ENCODE measurements at places on chromosomes 3 and 15. TPM values are rescaled to one million over a fixed set of nuclear protein-coding genes. Genes with fewer than 3 reads are reported as not detected.

DNA sequence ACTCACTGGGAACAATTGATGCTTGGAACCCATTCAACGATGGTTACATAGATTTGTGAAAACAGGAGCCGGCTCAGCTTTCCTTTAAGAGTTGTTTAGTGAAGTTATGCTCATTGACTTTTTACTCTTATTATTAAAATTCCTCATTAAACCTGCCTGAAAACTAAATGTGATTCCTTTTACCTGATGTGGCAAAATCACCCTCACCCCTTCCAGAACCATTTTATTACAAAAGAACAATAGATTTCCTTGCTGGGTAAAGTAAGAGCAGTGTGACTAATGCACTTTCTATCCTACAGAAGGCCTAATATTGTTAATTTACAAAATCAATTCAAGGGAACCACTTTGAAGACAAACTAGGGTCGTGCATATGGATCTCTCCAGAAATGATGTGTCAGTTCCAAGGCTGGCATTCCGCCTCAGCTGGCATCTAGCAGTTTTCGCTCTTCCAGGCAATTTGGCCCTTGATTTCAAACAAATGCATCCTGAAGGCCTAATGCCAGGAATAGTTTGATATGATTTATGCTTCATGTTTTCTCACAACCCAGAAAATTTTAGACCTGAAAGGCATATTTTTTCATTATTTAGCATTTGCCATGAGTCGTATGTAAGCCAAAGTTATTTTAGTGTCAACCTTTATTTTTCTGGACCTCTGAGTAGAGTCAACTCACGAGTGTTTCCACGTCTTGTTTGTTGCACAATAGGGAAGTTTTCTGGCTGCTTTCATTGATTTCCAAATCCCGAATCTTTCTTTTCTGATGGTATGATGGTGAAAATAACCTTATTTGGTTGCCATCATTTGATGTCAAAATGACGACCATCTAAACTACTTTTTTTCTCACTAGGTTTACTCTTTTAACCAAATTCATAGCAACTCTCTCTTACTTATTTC lies 447.8 kb downstream of the MECOM start:
- DNase-seq, result peak; percentile 7

- no peak for DNase-seq
Measured at GRCh38 chr3:14614862-14615261, 36.7 kb upstream of the CCDC174 start.

DNA sequence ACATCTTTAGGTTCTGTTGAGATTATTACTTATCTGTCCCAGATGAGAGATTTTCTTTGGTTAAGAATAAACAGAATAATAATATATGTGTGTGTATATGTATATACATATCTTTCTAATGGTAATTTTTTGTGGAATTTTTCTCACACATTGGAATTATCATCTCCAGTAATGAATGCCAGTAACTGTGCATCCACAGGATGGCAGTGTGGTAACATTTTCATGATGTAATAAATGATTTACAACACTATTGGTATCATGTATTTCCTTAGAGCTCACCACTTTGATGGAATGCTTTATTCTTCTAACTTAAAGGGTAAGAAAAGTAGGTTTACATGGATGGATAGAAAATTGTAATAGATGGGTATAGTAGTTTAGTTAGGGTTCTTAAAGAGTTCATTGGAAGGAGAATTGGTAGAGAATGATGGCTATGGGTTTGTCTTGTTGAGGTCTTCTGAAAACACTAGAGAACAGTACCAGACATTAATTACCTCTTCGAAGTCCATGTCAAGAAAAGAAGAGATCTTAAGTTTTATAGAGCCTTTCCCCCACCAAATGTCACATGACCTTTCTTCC lies 78.1 kb downstream of the STT3B start:
- peak; percentile 51 for DNase-seq

The ACP3 gene
- 8.3 TPM for total RNA-seq

- DNase-seq, result peak; percentile 94
Measured at GRCh38 chr3:184672977-184673870, 38.6 kb downstream of the MAGEF1 start.

DNA sequence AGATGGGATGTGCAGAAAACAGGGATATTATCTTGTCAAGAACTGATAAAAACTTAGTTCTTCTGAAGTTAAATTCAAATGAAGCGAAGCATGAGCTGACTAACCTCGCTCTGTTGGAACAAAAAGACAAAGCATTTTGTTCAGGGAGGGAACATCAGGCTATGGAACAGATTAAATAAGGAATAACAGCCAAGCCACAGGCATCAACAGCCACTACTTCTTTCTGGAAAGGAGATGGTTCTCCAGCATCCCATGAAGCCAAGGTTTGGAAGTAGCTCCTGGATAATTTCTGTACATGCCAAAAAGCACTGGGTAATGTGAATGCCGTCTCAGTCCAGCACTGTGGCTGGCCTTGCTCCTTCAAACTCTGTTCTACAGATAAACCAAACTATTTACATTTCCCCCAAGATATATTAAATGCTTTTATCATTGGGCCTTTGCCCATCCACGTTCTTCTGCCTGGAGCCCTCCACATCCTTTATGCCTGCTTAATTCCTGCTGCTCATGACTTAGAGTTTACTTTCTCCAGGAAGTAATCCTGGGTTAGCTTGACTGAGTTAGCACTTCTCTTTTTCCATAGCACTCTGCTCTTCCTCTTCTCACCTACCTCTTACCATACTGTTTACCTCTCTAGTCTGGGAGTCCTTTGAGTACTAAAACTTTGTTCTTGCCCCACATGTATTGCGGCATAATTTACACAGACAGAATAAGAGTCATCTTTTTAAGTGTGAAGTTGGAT lies 232.0 kb downstream of the CLSTN2 start:
- DNase-seq, result no peak

The DAZL gene
- not detected for total RNA-seq

GRCh38 chr3:122502941-122503340 lies 11.8 kb downstream of the KPNA1 start:
- DNase-seq, result no peak

- DNase-seq, result no peak
Measured at GRCh38 chr3:17830788-17831187, 88.4 kb upstream of the TBC1D5 start.

DNA sequence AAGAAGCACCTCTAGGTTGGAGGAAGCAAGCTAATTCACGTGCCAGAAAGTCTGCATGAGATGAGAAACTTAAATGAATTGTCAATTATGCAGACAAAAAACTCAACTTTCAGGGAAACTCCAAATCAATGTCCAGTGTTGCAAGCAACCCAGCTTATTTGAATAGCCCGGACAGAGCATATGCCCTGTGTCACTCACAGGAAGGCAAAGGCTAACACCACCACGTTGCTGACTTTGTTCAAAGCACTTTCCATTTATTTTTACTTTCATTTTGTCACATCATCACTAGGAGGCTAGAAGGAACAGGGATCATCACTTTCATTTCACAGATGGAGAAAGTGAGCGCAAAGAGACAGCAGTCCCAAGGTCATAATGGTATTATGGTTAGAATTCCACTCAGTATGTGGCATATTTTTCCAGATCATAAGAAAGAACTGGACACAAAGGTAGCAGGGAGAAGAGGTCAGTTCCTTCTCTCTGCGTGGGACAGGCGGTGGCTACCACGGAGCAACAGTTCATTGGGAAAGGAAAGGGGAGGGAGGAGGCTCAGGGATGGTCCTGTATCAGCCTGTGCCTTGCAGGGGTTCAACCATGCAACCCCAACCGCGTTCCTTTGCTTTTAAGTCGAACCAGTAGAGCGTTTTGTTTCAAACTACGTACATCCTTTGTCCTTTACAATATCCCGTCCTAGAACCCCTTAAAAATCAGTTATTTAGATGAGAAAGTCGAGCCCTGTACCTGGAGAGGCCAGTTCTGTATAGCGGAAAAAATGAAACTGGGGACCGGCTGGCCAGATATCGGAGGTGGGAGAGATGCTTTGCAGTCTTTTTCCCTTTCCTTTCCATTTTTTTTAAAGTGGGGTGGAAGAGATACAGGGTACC lies 1.1 kb downstream of the HEG1 start:
- peak; percentile 64 for DNase-seq

DNA sequence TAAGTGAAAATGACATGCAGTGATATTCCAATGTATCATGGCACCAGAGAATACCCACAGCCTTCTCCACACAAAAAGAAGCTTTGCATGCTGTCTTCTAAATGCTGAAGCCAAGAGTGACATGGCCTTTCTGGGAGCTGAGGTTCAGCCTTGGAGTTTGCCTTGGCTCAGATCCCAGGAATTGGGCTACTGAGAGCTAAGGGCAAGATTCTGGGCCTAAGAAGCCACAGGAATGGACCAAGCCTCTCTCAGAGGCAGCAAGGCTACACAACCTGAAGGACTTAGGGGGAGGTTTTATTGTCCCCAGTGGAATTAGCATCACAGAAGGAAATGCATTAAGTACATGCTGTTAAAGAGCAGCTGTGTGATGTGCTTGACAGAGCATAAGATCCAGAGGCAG lies 1078.5 kb downstream of the TUSC7 start:
- DNase-seq, result no peak

The ATP8B4 gene
- 10.5 TPM for total RNA-seq

The SNTN gene
- not detected for total RNA-seq

GRCh38 chr15:74889390-74889882 lies 406 bp upstream of the MPI start:
- peak; percentile 66 for DNase-seq

The EPHA3 gene
- total RNA-seq, result 65.6 TPM

The FBN1 gene
- total RNA-seq, result 411 TPM

DNA sequence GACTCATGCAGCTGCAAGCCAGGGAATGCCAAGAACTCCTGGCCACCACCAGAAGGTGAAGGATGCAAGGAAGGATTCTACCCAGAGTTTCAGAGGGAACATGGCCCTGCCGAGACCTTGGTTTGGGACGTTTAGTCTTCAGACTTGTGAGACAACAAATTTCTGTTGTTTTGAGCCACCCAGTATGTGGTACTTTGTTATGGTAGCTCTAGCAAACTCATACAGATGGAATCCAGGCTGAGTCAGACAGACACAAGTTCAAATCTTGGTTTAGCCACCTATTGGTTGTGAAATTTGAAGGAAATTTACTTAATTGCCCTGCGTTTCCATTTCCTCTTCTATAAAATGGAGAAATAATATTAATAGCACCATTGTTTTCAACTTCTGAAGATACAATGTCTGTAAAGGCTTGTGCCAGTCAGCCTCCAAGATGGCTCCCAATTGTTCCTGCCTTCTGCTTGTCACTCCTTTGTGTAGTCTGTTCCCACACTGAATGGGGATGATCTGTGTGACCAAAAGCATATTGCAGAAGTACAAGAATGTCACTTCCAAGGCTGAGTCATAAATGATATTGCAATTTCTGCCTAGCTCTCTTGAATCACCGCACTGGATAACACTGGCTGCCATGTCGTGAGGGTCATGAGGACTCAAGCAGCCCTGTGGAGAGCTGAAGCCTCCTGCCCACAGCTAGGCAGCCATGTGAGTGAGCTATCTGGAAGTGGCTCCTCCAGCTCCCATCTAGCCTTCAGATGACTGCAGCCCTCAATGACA lies 223.5 kb upstream of the PROK2 start:
- DNase-seq, result no peak

- no peak for DNase-seq
Measured at GRCh38 chr3:3005146-3005744, 104.9 kb downstream of the IL5RA start.

The ALDH1L1 gene
- total RNA-seq, result 7.7 TPM

GRCh38 chr3:195549931-195550519 lies 6.9 kb upstream of the PPP1R2 start:
- DNase-seq, result no peak

The SLC25A36 gene
- total RNA-seq, result 168 TPM

The BCHE gene
- total RNA-seq, result 44.0 TPM

DNA sequence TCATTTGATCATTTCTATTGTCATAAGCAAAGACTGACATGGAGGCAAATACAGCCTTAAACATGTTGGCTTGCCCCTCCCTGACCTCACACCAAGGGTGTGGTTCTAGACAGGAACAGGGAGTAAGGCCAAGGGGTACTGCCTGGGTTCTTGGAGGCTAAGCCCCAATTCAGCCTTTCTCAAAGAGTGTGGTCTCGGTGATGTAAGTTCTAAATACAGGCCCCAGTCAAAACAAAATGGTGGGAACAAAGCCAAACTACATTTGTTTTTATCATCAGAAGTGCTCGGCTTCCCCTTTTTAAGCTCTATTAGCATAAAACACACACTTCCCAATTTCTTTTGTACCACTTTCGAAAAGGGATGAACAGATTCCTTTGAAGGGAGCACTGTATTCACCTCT lies 129.5 kb downstream of the ATP8B4 start:
- peak; percentile 34 for DNase-seq

The AHSG gene
- total RNA-seq, result not detected

- DNase-seq, result no peak
Measured at GRCh38 chr3:8882642-8883041, 80.6 kb downstream of the RAD18 start.

DNA sequence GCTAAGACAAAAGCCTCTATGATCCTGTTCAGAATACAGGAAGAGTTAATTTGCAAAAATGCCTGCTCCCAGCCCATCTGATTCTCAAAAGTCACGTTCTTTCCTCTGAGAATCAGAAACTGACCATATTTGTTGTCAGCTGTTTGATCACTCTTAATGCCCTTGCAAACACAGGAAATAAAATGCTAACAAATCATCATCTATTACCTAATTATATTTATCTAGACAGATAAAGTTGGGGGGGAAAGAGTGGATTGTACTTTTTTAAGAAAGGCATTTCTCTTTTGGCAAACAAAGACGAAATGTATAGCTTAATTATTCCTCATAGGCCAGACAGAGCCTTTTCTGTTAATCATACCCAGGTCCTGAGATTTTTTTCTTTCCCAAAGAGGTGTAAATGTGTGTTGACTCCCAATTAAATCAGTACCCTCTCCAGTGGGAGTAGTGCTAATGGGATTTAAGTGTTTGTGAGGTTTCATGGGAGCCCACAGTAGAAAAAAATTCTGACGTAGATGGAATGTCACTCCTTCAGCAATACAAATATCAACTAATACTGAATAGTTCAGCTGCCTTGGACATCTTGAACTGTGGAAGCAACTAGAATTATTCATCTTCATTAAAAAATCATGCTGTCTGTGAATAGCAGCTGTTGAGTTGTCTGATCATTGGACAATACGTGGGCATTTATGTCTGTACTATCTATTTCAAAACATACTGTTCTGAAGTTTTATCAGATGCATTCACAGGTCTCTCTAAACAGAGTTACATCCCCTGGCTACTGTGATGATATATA lies 22.5 kb upstream of the BNIP2 start:
- no peak for DNase-seq

DNA sequence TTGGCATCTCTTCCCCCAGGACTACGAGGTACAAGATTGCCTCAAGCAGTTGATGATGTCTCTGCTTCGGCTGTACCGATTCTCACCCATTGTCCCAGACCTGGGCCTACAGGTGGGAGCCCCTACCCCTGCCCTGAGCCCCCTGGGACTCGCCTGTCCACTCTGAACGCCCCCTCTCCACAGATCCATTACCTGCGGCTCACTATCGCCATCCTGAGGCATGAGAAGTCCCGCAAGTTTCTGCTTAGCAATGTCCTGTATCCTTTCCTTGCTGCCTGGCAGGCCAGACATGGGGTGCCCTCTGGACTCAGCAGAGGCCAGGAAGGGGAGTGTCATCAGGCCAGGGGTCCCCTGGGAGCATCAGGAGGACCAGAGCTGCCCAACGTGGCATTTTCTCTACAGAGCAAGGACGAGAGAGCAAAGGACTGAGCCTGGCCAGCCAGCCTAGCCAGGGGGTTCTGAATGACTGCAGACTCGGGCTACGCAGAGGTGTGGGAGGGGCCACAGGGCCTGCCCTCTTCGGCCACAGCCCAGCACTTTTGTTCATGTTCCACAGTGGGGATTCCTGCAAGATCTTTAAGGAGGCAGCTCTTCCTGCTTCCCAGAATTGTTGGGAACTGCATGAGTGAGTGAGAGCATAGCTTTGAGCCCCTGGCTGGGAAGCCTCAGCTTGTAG lies 11.2 kb downstream of the RNF123 start:
- DNase-seq, result no peak

GRCh38 chr15:96020133-96020532 lies 310.4 kb upstream of the NR2F2 start:
- peak; percentile 28 for DNase-seq

The FRMD5 gene
- total RNA-seq, result 1.1 TPM

Measured in tongue (tissue), 3 donors.